GDM1 (cell line): ENCODE measurements at places on chromosomes 5 and 9.

DNA sequence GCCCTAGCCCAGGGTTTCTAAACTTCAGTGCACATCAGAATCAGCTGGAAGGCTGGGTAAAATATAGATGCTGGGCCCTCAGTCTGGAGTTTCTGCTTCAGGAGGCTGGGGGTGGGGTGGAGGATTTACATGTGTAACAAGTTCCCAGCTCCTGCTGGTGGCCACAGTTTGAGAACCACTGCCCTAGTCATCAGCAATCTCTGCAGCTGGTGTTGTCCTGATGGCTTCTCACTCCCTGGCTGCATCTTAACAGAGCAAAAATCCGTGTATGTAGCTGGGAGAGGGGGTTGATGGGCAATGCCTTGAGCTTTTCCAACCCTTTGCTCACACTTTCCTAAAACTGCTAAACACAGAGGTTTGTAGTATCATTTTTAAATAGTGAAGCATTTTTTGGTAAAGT, 186.0 kb upstream of the KLF9 start:
- no peak for DNase-seq

DNA sequence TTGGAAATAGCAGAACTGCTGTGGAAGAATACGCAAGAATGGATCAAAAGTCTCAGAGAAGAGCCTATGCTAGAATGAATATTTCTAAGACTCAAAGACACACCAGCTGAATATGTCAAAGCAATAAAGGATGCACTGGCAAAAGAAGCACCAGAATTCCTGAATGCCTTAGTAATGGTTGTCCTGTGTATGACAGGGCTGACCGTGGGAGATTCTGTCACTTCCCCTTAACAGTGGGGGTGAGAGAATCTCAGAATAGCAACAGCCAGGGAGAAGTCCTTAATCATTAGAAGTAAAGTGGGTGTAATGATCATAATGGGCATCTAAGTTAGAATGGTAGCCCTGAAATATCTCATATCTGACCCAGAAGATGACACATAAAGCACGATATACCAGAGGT, 14.6 kb upstream of the PRR16 start:
- DNase-seq = no peak

- DNase-seq = peak; percentile 32
These were observed 87.1 kb downstream of the PDE6A start for GRCh38 chr5:149857499-149857898.

DNA sequence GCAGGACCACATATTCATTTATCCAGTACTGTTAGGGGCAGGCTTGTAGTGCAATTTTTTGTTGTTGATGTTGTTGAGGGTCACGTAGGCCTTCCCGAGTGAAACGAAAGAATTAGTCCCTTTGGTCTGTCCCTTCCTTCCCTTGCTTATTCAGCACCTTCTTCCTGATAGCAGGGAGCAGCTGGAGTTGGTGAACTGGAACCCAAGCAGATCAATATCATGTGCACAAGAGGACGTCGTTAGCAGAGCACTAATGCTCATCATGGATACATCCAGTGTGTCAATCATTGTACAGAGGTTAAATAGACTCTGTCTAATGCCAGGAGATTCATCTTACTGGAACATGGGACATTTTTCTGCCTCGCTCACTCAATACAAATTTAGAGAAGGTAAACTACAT, 33.0 kb upstream of the MAP1B start:
- DNase-seq = no peak

DNA sequence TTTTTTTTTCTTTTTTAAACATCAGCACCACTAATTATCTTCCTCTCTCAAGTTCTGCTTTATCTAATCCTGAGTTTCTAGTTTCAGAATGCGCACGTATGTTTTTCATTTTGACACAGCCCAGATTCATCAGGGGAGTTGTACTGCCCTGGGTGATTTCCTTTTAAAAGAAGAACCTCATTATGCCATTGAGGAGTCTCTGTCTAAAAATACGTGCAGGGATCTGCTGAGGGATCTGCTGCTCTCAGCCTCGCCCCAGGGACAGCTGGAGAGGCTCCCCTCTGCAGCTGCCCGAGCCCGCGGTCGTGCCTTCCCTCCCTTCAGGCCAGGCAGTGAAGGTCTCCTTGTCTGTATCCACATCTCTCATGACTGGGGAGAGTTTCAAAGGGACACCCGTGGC, 273.1 kb downstream of the ARHGEF28 start:
- no peak for DNase-seq

- no peak for DNase-seq
These were observed 173.8 kb downstream of the SGCD start for GRCh38 chr5:156500755-156501154.

DNA sequence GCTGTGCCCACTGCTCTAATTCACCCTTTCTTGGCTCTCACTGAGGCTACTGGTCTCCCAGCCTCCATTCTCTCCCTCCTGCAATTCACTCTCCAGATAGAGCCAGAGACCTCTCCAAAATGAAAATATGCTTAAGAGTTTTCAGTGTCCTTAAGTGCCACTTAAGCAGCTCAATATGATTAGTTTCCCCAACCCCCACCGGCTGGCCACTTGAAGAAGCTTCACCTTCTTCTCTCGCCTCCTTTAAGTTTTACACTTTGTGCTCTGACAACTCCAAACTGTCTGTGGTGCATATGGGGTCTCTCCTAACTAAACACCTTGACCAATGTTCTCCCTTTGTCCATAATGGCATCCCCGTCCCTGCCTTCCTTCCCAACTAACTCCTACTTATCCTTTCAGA, 53.4 kb downstream of the CDK5RAP2 start:
- no peak for DNase-seq

- DNase-seq = no peak
These were observed 47.6 kb upstream of the SIL1 start for GRCh38 chr5:139245637-139246339.
